ENCODE measurements at places on chromosomes 16 and 17. TPM values are rescaled to one million over a fixed set of nuclear protein-coding genes. Genes with fewer than 3 reads are reported as not detected.

DNA sequence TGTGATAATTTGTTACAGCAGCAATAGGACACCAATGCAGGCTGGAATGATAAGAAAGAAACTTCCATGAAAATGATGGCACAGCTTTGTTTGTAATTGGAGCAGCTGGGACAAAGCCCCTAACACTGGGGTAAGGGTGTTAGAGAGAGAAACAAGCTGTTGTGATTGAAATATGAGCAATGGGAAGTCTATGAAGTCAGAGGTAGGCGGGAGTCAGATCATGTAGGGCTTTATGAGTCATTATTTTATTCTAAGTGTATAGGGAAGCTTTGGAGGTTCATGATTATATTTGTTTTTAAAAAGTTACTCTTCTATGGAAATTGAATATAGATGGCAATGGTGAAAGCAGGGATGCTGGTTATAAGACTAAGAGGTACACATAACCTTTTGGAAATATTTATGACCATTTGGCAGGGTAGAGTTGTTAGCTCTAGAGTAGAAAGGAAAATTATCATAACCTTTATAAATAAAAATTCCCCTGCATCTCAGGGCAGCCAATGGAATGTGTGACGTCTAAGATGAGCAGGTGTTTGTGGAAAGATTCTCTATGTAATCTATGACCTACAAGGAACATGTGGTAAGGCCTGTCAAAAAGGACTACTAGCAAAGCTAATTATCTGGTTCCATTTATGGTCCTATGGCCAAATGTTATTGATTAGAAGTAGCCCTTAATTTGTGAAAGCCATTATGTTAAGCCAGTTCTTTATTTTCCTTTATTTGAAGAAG is 85.6 kb downstream of the KCNJ2 start:
- no peaks in the 10 kb centered on the region for H3K4me1 ChIP-seq
- DNase-seq = no peak
- H3K36me3 ChIP-seq = no peaks in the 10 kb centered on the region

UTS2R gene
- 0.49 TPM for polyA plus RNA-seq

LRRC36 gene
- 0.09 TPM for polyA plus RNA-seq

- peaks cover 27% of the 10 kb centered on the region for H3K4me1 ChIP-seq
- no peak overlapping the region for H3K4me3 ChIP-seq
- DNase-seq = no peak
- H3K27me3 ChIP-seq = no peaks in the 10 kb centered on the region
- no peaks in the 10 kb centered on the region for H3K36me3 ChIP-seq
Measured at GRCh38 chr17:74117087-74117698, 86.3 kb upstream of the RPL38 start.

DNA sequence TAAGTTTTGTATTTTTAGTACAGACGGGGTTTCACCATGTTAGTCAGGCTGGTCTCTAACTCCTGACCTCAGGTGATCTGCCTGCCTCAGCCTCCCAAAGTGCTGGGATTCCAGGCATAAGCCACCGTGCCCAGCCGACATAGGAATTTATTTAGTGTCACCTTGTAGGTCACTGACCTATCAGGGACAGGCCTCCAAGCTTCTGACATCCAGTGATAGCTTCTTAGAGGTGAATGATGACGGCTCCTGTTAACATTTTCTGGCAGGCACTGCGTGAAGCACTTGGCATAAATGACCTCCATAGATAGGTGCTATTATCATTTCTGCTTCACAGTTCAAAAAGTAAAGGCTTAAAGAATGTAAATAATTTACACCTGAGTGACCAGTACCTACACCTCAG is 71.6 kb downstream of the RBFOX1 start:
- H3K4me3 ChIP-seq = no peak overlapping the region
- DNase-seq = no peak
- no peaks in the 10 kb centered on the region for H3K36me3 ChIP-seq
- no peaks in the 10 kb centered on the region for H3K27me3 ChIP-seq
- no peaks in the 10 kb centered on the region for H3K4me1 ChIP-seq
- no peak overlapping the region for H3K27ac ChIP-seq

- H3K4me1 ChIP-seq = no peaks in the 10 kb centered on the region
- no peaks in the 10 kb centered on the region for H3K36me3 ChIP-seq
- no peaks in the 10 kb centered on the region for H3K27me3 ChIP-seq
Measured at GRCh38 chr17:36673637-36674277, 72.4 kb downstream of the MRM1 start.

- H3K4me1 ChIP-seq = peaks cover 10% of the 10 kb centered on the region
- H3K4me3 ChIP-seq = peak overlapping the region; percentile 82
- no peak for DNase-seq
- H3K36me3 ChIP-seq = no peaks in the 10 kb centered on the region
- peaks cover 16% of the 10 kb centered on the region for H3K27me3 ChIP-seq
Measured at GRCh38 chr17:74430706-74431567, 951 bp upstream of the GPRC5C start.

Data from H1 (cell line).